Stimulated activated CD4-positive, alpha-beta T cell treated with anti-CD3 and anti-CD28 coated beads, Interleukin-1b, Interleukin-23, amount 100 ng/mL, for 1 hour (primary cell): ENCODE measurements at places on chromosomes 5 and 9.

GRCh38 chr9:90612957-90613356 is 29.7 kb downstream of the DIRAS2 start:
- DNase-seq = no peak

GRCh38 chr9:19385786-19386501 is 5.9 kb upstream of the RPS6 start:
- no peak for DNase-seq

- DNase-seq = no peak
These were observed 142.4 kb downstream of the YIPF5 start for GRCh38 chr5:144028058-144028457.

DNA sequence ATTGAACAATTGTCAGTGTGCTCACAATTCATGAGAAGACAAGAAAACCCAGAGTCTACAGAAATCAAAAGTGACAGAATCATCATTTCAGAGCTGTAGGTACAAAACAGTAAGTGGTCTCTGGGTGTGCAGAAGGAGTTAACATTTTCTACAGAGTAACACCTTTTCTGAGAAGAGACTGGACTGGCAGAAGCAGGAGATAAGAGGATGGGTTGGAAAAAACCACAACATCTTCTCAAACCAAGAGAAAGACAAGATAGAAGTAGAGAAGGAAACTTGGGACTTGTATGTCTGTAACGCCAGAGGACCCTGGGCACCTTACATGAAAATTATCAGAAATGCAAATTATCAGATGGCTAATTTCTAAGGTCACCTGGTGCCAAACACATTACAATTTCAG is 82.6 kb downstream of the ARL15 start:
- no peak for DNase-seq

DNA sequence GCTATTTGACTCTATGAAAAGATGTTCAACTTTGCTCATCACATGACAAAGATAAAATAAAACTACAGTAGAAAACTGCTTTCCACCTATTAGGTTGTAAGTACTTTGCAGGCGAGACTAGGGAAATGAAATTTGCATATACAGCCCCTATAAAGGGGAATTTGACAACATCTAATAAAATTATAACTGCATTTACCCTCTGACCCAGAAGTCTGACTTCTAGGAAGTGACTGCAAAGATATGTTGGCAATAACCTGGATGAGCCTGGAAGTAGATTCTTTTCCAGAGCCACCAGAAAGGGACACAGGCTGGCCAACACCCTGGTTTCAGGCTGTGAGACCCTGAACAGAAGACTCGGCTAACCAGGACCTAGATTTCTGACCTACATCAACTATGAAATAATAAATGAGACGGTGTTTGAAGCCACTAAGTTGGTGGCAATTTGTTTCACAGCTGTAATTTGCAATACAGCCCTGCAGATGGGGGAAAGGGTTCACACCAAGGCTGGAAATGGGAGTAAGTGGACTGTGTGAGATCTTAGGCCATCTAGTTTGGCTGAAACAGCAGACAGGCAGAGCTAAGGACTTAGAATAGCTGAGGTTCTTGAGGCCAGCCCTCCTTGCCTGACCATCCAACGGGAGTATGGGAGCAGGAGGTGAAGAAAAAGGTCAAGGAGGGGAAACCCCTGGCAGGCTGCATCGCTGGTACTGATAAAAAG is 106.6 kb downstream of the SIL1 start:
- no peak for DNase-seq

GRCh38 chr9:76218117-76218885 is 175.9 kb downstream of the RFK start:
- no peak for DNase-seq

GRCh38 chr5:80931411-80931810 is 28.8 kb upstream of the RASGRF2 start:
- DNase-seq = no peak

DNA sequence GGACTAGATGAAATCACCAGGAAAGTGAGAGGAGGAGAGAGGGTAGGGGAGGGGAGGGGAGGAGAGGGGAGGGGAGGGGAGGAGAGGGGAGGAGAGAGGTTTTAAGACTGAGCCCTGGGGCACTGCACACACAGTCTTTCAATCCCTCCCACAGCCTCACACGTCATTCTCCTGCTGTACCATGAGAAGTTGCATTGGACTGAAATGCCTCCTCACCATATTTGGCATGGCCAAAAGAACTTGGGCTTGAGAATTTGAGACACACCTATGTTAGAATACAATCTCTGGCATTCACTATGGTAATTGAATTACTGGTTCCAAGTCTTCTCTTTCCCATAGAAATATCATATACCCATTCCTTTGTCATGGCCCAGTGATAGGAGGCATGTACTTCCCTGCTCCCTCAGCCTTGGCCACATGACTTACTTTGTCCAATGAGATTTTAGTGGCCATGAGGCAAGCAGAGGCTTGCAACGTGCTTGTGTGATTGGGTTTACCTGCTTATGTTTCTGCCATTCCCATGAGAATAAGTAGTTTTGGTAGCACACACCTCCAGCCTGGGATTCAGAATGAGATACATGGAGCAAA is 133.3 kb upstream of the SMARCA2 start:
- DNase-seq = no peak

GRCh38 chr9:97990259-97990658 is 7.1 kb downstream of the ANP32B start:
- DNase-seq = no peak

GRCh38 chr5:60207040-60207439 is 313.5 kb upstream of the PDE4D start:
- DNase-seq = no peak

GRCh38 chr9:36922548-36922947 is 111.5 kb downstream of the PAX5 start:
- no peak for DNase-seq

DNA sequence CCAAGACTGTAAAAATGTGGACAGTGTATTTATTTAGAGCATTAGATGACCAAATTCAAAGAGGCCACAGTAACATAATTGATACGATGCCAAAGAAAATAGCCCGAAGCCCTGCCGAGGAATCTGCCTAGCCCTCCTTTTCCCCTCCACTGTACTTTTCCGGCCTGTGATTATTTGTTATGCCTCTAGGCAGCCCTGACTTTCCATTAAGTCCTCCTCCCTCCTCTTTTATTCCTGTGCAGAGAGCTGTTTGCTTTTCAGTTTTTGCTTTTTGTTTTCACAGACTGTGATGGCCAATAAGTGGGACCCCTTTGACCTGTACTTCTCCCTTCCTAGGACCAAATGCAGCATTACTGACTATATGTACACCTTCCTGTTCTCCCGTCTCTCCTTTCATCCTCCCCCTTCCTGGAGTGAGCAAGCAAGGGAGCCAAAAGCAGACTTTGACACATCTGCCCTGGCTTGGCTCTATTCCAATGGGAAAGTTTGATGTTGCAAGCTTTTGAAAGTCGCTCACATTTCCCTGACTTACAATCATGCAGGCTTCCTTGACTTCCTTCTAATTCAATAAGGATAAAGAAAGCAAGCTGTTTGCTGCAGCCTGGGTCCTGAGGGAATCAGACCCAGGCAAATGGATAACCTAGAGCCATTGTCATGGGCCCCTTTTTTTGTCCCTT is 76.1 kb downstream of the NREP start:
- DNase-seq = no peak

DNA sequence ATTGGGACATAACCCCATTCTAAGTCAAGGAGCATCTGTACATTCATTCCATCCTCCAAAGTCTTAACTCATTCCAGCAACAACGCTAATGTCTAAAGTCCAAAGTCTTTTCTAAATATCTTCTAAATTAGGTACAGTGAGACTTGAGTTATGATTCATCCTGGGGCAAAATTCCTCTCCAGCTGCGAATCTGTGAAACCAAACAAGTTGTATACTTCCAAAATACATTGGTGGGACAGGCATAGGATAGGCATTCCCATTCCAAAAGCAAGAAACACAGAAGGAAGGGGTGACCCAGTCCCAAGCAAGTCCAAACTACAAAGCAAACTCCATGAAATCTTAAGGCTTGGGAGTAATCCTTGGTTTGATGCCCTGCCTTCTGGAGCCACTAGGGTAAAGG is 97.6 kb upstream of the FANCC start:
- DNase-seq = no peak

- no peak for DNase-seq
These were observed 1.3 kb upstream of the GNAQ start for GRCh38 chr9:78032730-78033457.

GRCh38 chr9:37034305-37034937 is 353 bp upstream of the PAX5 start:
- no peak for DNase-seq

DNA sequence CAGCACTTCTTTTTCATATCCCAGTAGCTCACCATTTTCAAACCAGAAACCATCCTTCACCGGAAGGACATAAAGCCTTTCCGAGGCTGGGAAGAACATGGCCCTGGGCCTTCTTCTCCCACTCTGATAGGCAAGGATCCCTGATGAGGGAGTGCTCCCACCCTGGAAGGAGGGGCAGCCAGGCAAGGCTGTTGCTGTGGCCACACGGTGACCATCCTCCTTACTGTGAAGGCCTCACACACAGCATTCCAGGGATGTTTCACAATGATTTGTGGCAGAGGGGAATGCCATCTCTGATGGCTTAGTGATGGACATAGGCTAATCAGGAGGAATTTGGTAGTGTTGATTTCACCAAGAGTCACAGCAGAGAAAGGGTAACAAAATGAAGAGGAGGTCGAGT is 130.7 kb downstream of the ADAMTS12 start:
- no peak for DNase-seq

GRCh38 chr9:115520646-115521045 is 402.7 kb upstream of the TNC start:
- DNase-seq = no peak

GRCh38 chr9:113997610-113998009 is 80.5 kb downstream of the AMBP start:
- no peak for DNase-seq

DNA sequence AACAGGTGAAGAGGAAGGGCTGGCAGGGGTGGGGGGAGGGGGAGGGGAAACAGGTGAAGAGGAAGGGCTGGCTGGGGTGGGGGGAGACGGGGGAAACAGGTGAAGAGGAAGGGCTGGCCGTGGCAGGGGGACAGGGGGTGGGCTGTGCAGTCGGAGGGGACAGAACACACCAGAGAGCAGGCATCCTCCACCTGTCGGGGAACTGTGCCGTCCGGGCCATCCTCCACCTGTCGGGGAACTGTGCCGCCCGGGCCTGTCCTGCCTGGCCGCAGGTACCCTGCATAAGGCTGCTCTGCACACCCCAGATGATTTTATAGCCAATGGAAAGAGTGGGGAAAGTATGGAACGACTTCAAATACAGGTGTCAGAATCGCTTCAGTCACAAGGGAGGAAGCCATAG is 32.5 kb upstream of the PPP1R26 start:
- DNase-seq = no peak

DNA sequence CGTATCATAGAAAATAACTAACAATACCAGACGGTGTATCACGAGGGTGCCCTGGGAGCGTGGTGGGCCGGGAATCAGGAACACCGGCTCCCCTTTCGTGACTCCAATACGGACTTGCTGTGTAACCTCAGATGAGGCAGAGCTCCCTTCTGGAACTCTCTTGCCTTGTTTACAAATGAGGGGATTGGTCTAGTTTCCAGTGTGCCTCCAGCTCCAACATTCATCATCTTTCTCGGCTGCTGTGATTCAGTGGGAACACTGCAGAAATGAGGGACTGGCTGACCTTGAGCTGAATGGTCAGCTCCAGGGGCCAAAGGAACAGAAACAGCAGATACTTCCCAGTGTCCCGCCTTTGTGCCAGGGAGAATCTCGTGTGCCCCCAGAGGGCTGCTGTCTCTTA is 22.6 kb upstream of the TGFBI start:
- DNase-seq = no peak

- DNase-seq = no peak
These were observed 8.9 kb upstream of the ZNF483 start for GRCh38 chr9:111516061-111516465.

GRCh38 chr5:58317009-58317408 is 142.9 kb downstream of the PLK2 start:
- no peak for DNase-seq

GRCh38 chr9:82449986-82450385 is 461.4 kb downstream of the SPATA31D1 start:
- no peak for DNase-seq

- no peak for DNase-seq
These were observed 116.7 kb upstream of the RETREG1 start for GRCh38 chr5:16733331-16734006.

DNA sequence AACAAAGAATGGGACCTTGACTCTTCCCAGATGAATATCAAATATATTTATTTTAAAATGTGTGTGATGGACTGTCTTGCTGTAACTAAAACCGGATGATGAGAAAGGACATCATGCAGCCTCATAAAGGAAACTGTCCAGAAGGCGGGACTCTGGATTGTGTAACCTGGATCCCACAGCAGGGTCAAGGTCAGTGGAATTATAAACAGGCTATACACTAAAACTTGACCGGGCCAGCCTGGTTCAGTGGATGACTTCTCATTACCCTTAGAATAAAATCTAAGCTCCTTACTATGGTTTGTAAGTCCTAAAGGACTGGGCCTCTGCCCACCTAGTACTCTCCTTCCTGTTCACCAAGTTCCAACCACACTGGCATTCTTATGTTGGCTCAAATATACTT is 280.3 kb downstream of the ELAVL2 start:
- no peak for DNase-seq

GRCh38 chr9:131999692-132000551 is 79.7 kb downstream of the MED27 start:
- no peak for DNase-seq

GRCh38 chr5:77851176-77852067 is 75.3 kb upstream of the TBCA start:
- DNase-seq = no peak

- DNase-seq = no peak
These were observed 220.5 kb downstream of the GDNF start for GRCh38 chr5:37619353-37619752.

GRCh38 chr5:81418606-81419005 is 24.7 kb upstream of the ACOT12 start:
- DNase-seq = no peak

DNA sequence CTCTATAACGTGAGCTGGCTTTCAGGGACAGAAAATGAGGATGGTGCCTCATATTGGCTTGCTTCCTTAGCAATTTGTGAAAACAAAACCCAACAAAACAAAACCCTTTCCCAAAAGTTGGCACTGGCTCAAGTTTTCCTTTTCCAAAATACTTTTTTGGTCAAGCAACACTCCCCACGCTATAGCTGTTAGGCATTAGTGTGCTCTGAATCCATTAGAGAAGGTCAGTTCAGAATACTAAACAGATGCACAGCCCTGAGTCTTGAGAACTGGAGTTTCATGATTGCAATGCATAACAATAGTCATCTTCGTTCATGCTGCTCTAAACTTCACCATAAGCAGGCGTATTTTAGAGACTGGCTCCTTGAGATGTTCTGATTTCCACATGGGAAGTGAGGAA is 172.0 kb upstream of the KLF9 start:
- no peak for DNase-seq

GRCh38 chr5:74424162-74424868 is 216.2 kb downstream of the ENC1 start:
- DNase-seq = no peak

DNA sequence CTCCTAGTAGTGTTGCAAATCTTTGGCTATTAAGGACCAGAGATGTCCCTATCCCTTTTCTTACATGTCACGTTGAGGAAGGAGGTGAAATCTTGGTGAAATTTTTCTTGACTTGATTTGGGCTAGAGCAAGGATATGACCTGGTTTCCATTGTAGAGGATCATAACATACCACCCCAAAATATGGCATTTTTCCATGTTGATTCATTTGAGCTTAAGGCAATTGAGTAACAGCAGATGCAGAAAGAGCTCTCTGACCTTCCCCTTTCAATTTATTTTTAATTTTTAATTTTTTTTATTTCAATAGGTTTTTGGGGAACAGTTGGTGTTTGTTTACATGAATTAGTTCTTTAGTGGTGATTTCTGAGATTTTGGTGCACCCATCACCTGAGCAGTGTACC is 61.2 kb upstream of the MAP1B start:
- no peak for DNase-seq
